ENCODE measurements at places on chromosomes 2 and 18.
A peak's percentile ranks its signal among the peaks of the same experiment; 100 is the strongest.

DNA sequence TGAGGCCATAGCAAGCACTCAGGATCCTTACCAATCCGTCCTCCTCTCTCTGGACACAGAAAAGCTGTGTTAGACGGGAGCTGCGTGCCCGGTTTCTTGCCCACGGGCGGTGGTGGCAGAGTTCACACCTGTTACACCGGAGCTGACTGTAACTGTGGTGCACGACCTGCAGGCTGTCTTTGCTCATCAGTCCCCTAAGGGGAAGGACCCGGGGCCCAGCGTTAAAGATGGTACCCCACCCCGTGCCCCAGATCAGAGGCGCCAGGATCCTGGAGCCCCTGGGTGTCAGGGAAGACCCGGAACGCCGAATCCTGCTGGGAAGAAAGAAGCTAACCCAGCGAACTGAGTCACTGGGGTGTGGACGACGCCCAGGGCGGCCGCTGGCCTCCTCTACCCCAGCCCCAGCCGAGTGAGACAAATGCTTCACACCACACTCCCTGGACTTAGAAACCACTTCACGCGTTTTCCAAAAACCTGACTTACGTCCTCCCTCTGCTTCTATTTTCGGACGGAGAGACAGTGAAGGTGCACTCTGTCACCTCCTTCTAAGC is 293.6 kb upstream of the SALL3 start:
- DNase-seq: no peak

GRCh38 chr2:164257742-164258141 is 363.5 kb downstream of the GRB14 start:
- no peak for DNase-seq

GRCh38 chr2:62303788-62304187 is 107.9 kb downstream of the B3GNT2 start:
- no peak for DNase-seq

GRCh38 chr18:9364242-9364641 is 29.7 kb downstream of the TWSG1 start:
- DNase-seq: no peak

DNA sequence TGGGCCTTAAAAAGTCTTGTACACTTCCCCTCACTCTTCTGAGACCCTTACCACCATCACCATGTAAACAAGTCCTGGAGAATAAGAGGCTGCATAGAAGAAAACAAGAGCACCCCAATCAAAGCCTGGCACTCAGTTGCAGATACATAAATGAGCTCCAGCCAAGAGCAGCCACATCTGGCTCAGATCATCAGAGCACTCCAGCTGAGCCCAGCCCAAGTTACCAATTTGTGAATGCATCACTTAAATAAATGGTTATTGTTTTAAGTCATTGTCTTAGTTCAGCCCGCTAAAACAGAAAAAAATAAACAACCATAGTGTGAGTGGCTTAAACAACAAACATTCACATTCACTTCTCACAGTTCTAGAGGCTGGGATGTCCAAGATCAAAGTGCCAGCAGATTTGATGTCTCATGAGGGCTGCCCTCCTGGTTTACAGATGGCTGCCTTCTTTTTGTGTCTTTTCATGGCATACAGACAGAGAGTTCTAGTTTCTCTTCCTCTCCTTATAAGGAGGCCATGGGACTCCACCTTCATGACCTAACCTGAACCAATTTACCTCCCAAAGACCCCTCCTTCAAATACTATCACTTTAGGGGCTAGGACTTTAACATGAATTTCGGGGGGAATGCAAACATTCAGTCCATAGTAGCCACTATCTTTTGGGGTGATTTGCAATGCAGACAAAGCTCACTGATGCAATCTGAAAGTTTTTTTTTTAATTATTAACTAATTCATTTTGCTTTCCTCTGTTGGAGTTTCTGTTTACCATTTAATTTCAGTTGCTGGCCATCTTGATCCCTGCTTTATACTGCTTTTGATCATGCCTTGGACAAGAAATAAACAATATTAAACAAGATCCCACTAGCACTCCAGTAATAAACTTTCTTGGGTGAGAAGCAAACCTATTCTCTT is 187.5 kb upstream of the ACVR2A start:
- no peak for DNase-seq

- DNase-seq: no peak
Observed at GRCh38 chr2:50397992-50398765, 633.8 kb downstream of the NRXN1 start.

DNA sequence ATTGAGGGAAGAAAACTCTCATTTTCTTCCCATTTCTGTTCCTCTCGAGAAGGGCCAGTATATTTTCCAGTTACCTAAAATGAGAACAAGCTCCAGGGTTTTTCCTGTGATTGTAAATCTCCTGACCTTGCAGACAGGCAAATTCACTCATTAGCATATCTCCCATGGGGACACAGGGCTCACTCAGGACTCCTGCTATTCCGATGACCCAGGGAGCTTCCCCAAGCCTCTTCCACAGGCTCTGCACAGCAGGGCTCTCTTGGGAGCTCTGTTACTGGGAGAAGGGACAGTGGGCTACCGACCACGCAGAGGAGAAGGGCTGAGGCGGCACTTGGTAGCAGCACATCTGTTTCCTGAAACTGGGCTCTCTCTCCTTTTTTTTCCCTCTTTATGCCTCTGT is 135.2 kb upstream of the CAPN13 start:
- no peak for DNase-seq

- DNase-seq: peak; percentile 12
Observed at GRCh38 chr2:76640905-76641304, 881.3 kb downstream of the LRRTM4 start.

DNA sequence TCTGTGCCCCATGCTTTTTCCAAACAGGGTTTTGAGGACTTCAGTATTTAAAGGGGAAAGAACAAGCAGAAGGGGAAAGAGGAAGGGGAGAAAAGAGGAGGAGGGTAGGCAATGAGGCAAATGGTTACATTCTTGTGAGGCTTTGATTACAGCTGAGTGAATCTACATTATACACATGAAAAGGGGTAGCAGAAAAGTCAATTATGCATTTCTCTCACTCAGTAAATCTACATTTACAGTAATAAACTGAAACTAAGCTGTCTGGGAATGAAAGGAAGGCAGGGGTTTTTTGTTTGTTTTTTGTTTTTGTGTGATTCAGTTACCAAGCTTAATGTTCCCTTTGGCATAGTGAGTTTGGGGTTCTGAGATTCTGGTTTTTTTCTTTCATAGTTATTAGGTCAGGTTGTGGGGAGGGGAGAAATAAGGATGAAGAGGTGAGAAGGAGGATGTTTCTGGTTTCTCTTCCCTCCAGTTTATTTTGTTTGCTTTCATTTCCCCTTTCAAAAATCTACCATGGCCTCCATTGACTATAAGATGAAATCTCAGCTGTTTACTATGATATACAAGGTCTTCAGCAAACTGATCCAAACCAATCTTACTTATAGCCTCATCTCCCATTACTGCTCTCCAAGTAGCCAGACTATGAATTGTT is 18.7 kb downstream of the C18orf63 start:
- DNase-seq: no peak

GRCh38 chr2:113206251-113206650 is 32.5 kb downstream of the PSD4 start:
- DNase-seq: no peak

DNA sequence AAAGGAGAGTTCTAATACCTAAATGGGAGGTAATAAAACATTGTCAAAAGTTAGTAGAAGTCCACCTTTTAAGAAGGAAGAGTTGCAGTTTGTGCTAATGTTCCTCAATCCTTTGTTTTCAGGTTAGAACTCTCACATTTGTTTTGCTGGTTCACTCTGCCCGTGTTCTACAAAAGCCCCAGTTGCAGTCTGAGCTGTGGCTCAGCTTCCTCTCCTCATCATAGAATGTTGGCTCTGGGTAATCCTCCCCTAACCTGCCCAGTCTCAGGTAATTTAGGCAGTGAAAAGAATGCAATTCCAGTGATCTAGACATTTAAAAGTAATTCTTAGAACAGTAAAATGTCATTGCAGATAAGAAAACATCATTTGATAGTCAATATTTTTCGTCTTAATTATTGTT is 1410.4 kb upstream of the ZEB2 start:
- DNase-seq: no peak

- DNase-seq: no peak
Observed at GRCh38 chr2:168593713-168594112, 137.6 kb downstream of the CERS6 start.

DNA sequence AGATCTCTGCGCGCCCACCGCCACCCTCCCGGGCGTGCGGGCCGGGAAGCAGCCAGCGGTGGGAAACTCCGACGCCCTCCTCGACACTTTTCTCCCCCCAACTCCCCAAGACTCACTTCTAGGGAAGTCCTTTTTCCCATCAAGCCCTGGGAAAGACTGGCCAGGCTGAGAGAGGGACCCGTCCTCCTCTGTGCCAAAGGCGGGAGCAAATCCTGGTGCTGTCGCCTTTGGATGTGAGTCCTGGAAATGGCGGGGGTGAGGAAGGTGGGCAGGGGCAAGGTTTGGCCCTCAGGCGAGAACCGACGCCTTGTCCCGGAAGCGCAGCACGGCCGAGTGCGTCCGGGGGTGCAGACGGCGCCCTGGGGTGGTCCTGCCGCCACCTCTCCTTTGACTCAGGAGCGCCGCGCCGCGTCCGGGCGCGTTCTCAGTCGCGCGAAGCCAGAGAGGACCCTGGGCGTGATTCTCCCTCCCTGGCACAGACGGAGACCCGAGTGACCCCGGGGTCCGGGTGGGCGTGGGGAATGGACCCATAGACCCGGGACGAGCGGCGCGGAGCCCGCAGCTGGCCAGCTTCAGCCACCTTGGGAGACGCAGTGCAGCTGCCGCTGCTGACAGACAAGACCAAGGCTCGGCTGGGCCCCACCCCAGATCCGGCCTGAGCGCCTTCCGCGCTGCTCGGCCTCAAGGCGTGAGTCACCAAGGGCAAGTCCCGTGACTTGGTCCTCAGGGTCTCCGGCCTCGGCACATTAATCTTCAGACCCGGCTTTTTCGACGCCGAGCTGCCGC is 3.5 kb upstream of the LBX2 start:
- peak; percentile 88 for DNase-seq
